ENCODE measurements at places on chromosomes 16 and 17.

DNA sequence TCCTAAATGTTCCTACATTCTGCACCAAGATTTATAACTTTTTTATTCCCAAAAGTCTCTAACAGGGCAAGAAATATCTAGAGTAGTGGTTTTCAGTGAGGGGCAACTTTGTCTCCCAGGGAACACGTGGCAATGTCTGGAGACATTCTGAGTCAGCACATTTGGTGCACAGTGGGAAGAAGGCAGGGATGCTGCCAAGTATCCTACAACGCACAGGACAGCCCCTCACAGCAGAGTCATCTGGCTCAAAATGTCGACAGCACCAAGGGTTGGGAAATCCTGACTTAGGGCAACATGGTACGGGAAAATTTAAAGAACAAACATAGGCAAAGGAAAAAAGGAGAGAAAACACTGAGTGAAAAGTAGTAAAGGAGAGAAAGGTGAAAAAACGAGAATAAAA, 61.8 kb downstream of the SMG6 start:
- no peaks in the 10 kb centered on the region for H3K4me1 ChIP-seq
- H3K4me3 ChIP-seq: no peak overlapping the region
- peaks cover 41% of the 10 kb centered on the region for H3K36me3 ChIP-seq
- DNase-seq: no peak
- H3K27me3 ChIP-seq: no peaks in the 10 kb centered on the region
- no peak overlapping the region for H3K27ac ChIP-seq

- H3K36me3 ChIP-seq: no peaks in the 10 kb centered on the region
- no peak overlapping the region for H3K27ac ChIP-seq
- DNase-seq: no peak
- H3K4me3 ChIP-seq: no peak overlapping the region
- H3K27me3 ChIP-seq: no peaks in the 10 kb centered on the region
Measured at GRCh38 chr16:58272855-58273254, 22.0 kb downstream of the PRSS54 start.

DNA sequence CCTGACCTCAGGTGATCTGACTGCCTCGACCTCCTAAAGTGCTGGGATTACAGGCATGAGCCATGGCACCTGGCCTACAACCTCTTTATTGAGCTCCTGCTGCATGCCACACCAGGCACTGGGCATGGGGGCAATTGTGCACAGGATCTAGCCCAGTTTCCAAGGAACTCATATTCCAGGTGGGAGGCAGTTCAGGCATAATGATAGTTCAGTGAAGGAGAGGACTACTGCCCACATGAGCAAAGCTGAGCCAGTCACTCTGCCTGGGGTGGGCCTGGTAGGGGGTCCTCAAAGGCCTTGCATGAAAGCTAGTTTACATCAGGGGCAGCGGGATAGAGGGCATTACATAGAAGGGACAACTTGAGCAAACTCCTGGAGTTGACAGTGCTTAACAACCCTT, 2.6 kb upstream of the HCRT start:
- H3K27ac ChIP-seq: no peak overlapping the region
- no peaks in the 10 kb centered on the region for H3K27me3 ChIP-seq
- no peaks in the 10 kb centered on the region for H3K36me3 ChIP-seq
- H3K4me3 ChIP-seq: no peak overlapping the region
- DNase-seq: no peak
- peaks cover 17% of the 10 kb centered on the region for H3K4me1 ChIP-seq

DNA sequence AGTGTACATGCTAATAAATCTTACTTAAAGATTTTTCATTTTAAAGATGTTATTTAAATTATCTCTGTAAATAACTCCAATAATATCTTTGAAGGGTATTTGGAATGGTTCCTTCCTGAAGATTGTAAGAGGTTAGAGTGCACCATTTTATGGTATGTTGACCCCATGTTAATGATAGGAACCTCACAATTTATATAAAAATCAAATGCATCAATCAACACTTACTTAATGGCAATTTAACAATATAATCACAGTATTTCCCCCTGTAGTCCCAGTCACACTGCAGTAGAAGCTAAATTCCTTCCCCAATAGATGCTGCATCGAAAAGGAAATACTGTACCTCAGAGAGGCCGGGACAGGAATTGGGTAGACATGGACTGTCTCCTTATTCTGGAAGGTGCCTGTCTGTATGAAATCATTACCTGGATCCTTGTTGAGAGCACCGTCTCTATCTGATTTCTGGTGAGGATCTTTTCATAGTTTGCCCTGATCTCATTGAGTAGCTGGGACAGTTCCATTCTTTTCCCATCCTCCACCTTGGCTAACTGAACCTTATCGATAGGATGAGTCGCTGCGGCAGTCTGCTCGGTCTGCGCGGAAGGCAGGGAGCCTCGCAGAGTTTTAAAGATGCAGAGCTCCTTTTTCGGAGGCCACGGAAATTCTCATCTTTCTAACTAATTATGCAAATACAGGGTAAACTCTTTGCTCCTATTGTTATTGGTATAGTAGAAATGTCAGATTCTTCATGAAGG, at the start of gene KRT222:
KRT222 (minus strand) TSS at position 596 of the 752 bp plus-strand sequence; CDS start at position 518, 78 bp downstream.
- no peaks in the 10 kb centered on the region for H3K36me3 ChIP-seq
- no peak within 1 kb of the TSS for H3K27ac ChIP-seq
- H3K4me3 ChIP-seq: no peak within 1 kb of the TSS
- H3K27me3 ChIP-seq: peaks cover 21% of the 10 kb centered on the region
- H3K4me1 ChIP-seq: no peaks in the 10 kb centered on the region

DNA sequence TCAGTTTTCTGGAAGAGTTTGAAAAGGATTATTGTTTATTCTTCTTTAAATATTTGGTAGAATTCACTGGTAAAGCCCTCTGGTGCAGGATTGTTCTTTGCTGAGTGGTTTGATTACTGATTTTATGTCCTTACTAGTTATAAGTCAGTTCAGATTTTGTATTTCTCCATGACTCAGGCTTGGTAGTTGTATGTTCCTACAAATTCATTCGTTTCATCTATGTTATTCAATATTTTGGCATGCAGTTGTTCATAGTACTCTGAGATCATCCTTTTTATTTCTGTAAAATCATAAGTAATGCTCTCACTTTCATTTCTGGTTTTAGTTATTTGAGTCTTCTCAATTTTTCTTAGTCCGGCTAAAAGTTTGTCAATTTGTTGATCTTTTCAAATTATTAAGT, 58.1 kb upstream of the CRYM start:
- no peak for DNase-seq
- H3K27ac ChIP-seq: no peak overlapping the region
- no peaks in the 10 kb centered on the region for H3K4me1 ChIP-seq
- H3K27me3 ChIP-seq: peaks cover 6% of the 10 kb centered on the region
- H3K36me3 ChIP-seq: no peaks in the 10 kb centered on the region

GRCh38 chr16:74111456-74111982, 185.1 kb upstream of the PSMD7 start:
- no peaks in the 10 kb centered on the region for H3K36me3 ChIP-seq
- no peak overlapping the region for H3K4me3 ChIP-seq
- no peak for DNase-seq
- no peaks in the 10 kb centered on the region for H3K4me1 ChIP-seq
- H3K27me3 ChIP-seq: no peaks in the 10 kb centered on the region
- H3K27ac ChIP-seq: no peak overlapping the region

DNA sequence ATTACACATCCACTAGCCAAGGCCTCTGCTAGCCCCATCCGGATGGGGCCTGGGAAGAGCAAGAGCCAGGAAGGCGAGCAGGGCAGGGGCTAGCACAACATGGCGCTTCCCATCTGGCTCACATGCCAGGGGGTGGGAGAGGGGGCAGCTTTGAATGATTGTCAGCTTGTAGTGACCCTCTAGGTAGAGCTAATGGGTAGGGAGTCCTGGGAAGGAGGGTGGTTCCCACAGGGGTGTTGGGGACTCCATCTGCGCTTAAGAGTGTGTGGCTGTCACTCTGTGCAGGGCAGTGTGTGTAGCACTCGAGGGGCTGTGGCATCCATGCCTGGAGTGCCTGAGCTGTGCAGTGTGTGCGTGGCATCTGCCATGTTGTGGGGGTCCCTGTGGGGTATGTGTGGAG, 24.5 kb downstream of the ARHGAP23 start:
- no peak overlapping the region for H3K27ac ChIP-seq
- H3K4me3 ChIP-seq: no peak overlapping the region
- no peaks in the 10 kb centered on the region for H3K36me3 ChIP-seq
- no peaks in the 10 kb centered on the region for H3K27me3 ChIP-seq
- no peak for DNase-seq

GRCh38 chr17:74211912-74212208, 1.5 kb upstream of the TTYH2 start:
- DNase-seq: no peak
- peaks cover 55% of the 10 kb centered on the region for H3K4me1 ChIP-seq
- no peak overlapping the region for H3K27ac ChIP-seq
- H3K27me3 ChIP-seq: no peaks in the 10 kb centered on the region
- H3K36me3 ChIP-seq: peaks cover 33% of the 10 kb centered on the region
- H3K4me3 ChIP-seq: no peak overlapping the region

- peak; percentile 59 for DNase-seq
- peaks cover 12% of the 10 kb centered on the region for H3K27me3 ChIP-seq
- H3K27ac ChIP-seq: no peak overlapping the region
- H3K36me3 ChIP-seq: no peaks in the 10 kb centered on the region
- H3K4me1 ChIP-seq: peaks cover 46% of the 10 kb centered on the region
Measured at GRCh38 chr17:49227436-49228261, 2.9 kb downstream of the PHOSPHO1 start.

DNA sequence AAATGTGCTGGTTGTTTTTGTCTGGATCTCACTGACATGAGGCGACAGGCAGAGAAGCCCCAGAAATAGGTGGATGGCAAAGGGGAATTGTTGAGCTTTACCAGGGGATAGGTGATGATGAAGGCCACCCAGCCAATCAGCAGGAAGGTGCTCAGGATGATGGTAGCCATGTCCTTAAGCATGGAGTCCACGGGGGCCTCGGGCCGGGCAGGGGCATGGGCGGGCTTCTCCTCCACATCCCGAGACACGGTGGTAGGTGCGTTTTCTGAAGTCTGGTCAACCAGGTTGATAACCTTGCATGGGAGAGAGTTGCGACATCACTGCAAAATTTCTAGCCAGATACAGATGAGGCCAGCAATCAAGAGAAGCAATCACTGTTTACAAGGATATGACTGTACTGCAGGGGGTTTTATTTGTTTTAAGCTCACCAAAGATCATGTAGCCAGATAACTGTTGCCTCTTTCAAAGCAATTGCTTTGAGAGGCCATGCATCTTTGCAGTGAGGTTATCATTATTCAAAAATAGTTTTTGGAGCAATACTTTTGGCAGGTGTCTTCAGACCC, 37.3 kb upstream of the ICAM2 start:
- H3K4me1 ChIP-seq: peaks cover 17% of the 10 kb centered on the region
- no peaks in the 10 kb centered on the region for H3K27me3 ChIP-seq
- no peak overlapping the region for H3K4me3 ChIP-seq
- peaks cover 69% of the 10 kb centered on the region for H3K36me3 ChIP-seq
- DNase-seq: no peak

- no peaks in the 10 kb centered on the region for H3K27me3 ChIP-seq
- H3K36me3 ChIP-seq: peaks cover 16% of the 10 kb centered on the region
- H3K4me3 ChIP-seq: peak overlapping the region; percentile 93
Measured at GRCh38 chr17:75854881-75855309, 240 bp downstream of the WBP2 start.

DNA sequence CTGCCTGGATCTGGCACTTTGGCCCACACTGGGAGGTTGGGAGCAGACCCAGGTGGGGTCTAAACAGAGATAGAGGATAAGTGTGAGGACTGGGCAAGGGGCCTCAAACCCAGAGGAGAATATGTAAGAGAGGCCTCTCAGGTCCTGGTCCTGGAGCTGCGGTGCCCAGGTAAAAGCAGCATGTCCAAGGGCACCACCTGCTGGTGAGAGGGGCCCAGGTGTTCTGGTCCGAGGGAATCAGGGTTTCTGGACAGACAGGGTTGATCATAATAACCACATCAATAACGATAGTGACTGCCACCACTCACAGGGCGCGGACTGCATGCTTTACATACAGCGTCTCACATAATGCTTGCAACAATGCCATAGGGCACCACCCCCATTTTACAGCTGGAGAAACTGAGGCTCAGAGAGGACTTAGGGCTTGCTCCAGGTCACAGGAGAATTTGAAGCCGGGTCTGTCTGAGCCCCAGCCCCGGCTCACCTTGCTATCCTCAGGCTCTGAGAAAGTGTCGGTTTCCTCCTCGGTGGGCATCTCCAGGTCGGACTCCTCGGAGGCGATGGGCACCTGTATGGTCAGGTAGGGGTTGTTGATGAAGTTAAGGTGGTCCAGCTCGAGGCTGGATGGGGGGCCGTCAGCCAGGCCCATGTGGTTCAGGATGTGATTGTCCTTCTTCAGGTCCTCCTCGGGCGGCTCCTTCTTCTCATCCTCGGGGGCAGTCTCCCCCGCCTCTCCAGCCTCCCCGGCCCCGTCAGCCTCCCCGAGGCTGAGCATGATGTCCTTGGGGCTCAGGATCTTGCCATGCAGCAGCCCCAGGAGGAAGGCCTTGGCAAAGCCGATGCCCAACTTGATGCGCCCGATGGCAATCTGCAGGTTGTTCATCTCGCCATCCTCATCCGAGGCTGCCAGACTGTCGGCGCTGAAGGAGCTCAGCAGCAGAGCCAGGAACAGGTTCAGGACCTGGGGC, 19.1 kb upstream of the CD79B start:
- H3K27ac ChIP-seq: no peak overlapping the region
- peaks cover 25% of the 10 kb centered on the region for H3K4me1 ChIP-seq
- no peaks in the 10 kb centered on the region for H3K27me3 ChIP-seq
- no peaks in the 10 kb centered on the region for H3K36me3 ChIP-seq

GRCh38 chr16:48517493-48517892, 92.5 kb downstream of the N4BP1 start:
- H3K4me1 ChIP-seq: no peaks in the 10 kb centered on the region
- DNase-seq: no peak
- no peaks in the 10 kb centered on the region for H3K36me3 ChIP-seq
- peaks cover 2% of the 10 kb centered on the region for H3K27me3 ChIP-seq
- H3K27ac ChIP-seq: no peak overlapping the region

DNA sequence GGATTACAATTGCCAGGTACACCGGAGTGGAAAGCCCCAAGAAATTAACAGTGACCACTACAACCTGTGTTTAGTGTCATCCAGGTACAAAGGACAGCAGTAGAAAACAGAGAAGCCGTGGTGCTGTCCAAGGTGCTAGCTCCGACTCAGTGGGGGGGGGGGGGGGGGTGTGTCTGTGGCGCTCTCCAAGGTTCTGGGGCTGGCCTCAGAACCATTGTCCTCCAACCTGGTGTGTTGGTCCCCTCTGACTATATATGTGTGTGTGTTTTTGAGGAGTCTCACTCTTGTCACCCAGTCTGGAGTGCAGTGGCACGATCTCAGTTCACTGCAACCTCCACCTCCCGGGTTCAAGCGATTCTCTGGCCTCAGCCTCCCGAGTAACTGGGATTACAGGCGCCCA, 5.8 kb upstream of the ZNF23 start:
- no peak overlapping the region for H3K4me3 ChIP-seq
- no peaks in the 10 kb centered on the region for H3K36me3 ChIP-seq
- H3K27ac ChIP-seq: no peak overlapping the region
- peak; percentile 26 for DNase-seq

- no peak overlapping the region for H3K27ac ChIP-seq
- H3K36me3 ChIP-seq: no peaks in the 10 kb centered on the region
- no peak for DNase-seq
- H3K4me3 ChIP-seq: no peak overlapping the region
- no peaks in the 10 kb centered on the region for H3K27me3 ChIP-seq
- H3K4me1 ChIP-seq: no peaks in the 10 kb centered on the region
Measured at GRCh38 chr16:69056421-69056820, 49.0 kb upstream of the HAS3 start.

Data from CD4-positive, CD25-positive, alpha-beta regulatory T cell (primary cell).